ENCODE measurements at places on chromosomes 1 and 21. TPM values are rescaled to one million over a fixed set of nuclear protein-coding genes. Genes with fewer than 3 reads are reported as not detected.
A peak's percentile ranks its signal among the peaks of the same experiment; 100 is the strongest.

DNA sequence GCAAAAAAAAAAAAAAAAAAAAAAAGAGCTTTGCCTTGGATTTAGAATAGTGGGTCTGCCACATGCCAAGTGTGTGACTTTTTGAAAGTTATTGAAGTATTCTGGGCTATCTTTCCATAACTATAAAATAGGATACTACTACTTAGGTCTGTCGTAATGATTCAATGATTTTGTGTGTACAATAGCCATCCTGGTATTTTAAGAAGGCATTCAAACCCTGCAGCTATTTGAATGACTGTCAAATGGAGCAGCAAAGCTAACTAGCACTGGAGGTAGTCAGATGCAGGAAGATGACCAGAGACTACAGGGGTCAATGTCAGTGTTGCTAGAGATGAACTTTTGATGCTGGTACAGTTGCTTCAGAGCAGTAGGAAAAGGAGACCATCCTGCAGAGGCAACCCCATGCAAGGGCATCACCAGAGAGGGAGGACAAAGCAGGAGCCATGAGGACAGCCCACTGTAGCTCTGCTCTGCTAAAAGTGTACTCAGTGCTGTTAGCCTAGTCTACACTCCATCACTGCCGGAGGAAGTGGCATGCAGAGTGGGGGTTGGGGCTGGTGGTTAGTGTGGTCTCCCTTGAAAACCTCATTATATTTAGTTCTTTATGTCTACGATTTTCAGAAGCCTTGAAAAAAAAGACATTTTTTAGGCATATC is 29.0 kb downstream of the DUSP10 start:
- DNase-seq = no peak

DNA sequence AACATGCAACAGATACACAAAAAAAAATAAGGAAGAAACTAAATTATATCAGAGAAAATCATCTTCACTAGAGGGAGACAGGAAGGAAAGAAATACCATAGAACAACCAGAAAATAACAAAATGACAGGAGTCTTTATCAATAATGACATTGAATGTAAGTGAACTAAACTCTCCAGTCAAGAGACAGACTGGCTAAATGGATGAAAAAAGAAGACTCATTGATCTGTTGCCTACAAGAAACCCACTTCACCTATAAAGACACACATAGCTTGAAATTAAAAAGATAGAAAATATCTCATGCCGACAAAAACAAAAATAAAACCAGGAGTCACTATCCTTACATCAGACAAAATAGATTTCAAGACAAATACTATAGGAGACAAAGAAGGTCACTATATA is 593.1 kb upstream of the USP24 start:
- DNase-seq = no peak

DNA sequence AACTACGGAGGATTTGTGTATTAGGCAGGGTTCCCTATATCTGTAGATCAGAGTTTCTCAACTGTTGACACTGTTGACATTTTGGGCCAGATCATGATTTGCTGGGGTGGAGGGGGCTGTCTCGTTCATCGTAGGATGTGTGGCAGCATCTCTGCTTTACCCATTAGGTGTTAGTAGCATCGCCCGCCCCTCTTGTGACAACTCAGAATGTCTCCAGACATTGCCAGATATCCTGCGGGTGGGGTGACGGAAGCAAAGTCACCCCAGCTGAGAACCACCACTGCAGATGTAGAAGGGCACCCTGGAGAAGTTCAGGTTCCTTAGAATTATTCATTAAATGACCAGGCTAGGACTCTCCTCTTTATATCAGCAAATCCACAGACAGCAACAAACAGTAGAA is 125.9 kb downstream of the CLIC6 start:
- no peak for DNase-seq

- peak; percentile 22 for DNase-seq
These were observed at the start of gene FHAD1 for GRCh38 chr1:15246960-15247614. TSS of gene FHAD1 (plus strand) at chr1:15247223. CDS start at chr1:15251785, 4,562 bp downstream.

- no peak for DNase-seq
These were observed 657.9 kb downstream of the AJAP1 start for GRCh38 chr1:5312293-5312674.

DNA sequence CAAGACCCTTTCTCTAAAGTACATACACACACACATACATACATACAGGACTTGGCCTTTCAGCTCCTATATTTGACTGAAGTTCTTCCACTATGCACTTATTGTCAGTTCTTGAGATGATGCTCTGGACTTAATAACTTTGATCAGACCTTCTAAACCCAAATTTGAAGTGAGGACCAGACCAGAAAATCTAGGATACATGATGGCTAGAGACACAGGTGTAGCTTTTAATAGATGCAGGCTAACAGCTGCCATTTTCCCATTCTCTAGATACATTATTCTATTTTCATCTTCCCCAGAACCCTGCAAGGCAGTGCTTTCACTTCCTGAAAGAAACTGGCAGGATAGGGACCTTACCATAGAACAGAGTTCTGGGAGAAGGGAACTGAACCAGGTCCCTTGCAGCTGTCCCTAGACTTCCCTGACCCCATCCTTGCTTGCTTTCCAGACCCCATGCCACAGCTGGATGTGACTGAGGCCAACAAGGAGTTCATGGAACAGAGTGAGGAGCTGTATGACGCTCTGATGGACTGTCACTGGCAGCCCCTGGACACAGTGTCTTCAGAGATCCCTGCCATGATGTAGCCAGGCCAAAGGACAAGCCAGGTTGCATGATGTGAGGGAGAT is 14.9 kb upstream of the RAB42 start:
- no peak for DNase-seq

- DNase-seq = no peak
These were observed 20.8 kb upstream of the NPPB start for GRCh38 chr1:11879311-11880180.

- DNase-seq = peak; percentile 73
These were observed 28.2 kb downstream of the BATF3 start for GRCh38 chr1:212671342-212672031.

GRCh38 chr1:48687282-48688045 is 89.2 kb downstream of the BEND5 start:
- DNase-seq = no peak

- no peak for DNase-seq
These were observed 179.4 kb downstream of the RHOU start for GRCh38 chr1:228914700-228915099.

The AK5 gene
- total RNA-seq = 1.7 TPM

The GPR161 gene
- total RNA-seq = 16.5 TPM

The GPR153 gene
- 3.7 TPM for total RNA-seq

The KRTAP12-3 gene
- not detected for total RNA-seq

The RCSD1 gene
- total RNA-seq = 0.98 TPM

Data from astrocyte (in vitro differentiated cells and primary cell).